ENCODE measurements at places on chromosomes 1 and 21. TPM values are rescaled to one million over a fixed set of nuclear protein-coding genes. Genes with fewer than 3 reads are reported as not detected.
A peak's percentile ranks its signal among the peaks of the same experiment; 100 is the strongest.

Gene OPTC
- not detected for total RNA-seq

DNA sequence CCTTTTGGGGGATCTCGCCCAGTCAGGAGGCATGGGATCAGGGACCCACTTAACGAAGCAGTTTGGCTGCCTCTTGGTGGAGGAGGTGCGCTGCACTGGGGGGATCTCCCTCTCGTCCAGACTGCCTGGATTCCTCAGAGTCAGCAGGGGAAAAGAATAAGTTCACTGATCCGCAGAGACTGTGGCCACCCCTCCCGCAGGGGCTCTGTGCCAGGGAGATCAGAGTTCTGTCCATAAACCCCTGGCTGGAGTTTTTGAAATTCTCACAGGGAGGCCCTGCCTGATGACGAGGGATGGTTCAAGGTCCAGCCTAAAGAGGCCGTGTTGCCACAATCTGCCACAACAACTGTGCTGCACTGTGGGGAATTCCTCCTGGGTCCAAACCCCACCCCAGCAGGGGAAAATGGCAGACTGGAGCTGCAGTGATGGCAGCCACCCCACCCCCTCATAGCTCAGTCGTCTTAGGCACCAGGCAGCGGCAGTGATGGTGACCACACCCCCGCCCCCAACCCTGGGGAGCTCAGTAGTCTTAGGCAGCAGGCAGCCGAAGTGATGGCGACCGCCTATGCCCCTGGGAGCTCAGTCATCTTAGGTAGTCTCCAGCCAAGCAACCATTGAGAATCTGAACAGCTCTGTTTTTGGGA lies 273.8 kb upstream of the USP25 start:
- DNase-seq = no peak

DNA sequence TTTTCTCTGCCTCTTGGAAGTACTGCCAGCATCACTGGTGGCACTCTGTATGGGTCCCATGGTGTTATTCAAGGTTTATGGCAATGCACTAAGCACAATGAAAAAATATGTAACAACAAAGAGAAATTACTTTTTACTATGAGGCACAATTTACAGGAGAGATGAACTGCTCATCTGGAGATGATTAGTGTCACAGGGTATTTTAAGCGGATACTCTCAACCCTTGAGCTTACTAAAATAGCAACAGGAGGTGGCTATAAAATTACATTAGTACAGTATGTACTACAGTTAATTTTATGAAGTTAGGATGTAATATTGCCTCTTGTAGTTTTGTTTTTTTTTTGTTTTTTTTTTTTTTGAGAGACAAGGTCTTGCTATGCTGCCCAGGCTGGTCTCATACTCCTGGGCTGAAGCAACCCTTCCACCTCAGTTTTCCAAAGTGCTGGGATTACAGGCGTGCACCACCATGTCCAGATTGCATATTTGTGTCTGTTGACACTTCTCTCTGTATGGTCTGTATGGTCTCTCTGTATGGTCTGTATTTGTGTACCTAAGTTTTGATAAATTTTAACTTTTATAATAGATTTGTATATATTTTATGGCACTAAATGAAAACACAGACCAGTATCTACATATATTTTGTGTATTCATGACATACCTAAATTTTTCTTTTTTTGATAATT lies 175.6 kb upstream of the HP1BP3 start:
- DNase-seq = no peak

- peak; percentile 84 for DNase-seq
Measured at GRCh38 chr1:150149271-150150132, at the start of gene PLEKHO1. TSS of gene PLEKHO1 (plus strand) at chr1:150149916. CDS start at chr1:150150258, 342 bp downstream.

DNA sequence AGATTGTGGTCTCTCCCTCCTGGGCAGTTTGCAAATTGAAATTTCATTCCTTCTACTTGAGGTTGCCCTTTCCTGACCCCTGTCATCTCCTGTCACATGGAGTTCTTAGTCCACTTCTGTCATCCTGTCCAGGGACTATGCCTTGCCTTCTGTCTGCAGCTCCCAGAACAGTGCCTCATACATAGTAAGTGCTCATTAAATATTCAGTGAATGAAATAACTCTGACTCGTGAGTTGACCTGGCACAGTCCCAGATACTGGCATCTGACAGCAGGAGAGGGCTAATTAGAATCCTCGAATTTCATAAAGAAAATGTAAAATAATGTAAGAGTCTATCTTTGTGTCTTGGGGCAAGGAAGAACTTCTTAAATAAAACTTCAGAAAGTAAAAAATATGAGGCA lies 50.8 kb downstream of the CNIH3 start:
- no peak for DNase-seq

Gene PGLYRP3
- total RNA-seq = not detected

- DNase-seq = no peak
Measured at GRCh38 chr1:34884961-34885360, 25.4 kb upstream of the SMIM12 start.

Gene AGMAT
- 2.8 TPM for total RNA-seq

- no peak for DNase-seq
Measured at GRCh38 chr1:31600641-31601040, 16.8 kb upstream of the HCRTR1 start.

Gene RSBN1
- total RNA-seq = 20.5 TPM

- no peak for DNase-seq
Measured at GRCh38 chr1:38203441-38203840, 156.8 kb upstream of the POU3F1 start.

Gene HFM1
- total RNA-seq = 0.60 TPM

DNA sequence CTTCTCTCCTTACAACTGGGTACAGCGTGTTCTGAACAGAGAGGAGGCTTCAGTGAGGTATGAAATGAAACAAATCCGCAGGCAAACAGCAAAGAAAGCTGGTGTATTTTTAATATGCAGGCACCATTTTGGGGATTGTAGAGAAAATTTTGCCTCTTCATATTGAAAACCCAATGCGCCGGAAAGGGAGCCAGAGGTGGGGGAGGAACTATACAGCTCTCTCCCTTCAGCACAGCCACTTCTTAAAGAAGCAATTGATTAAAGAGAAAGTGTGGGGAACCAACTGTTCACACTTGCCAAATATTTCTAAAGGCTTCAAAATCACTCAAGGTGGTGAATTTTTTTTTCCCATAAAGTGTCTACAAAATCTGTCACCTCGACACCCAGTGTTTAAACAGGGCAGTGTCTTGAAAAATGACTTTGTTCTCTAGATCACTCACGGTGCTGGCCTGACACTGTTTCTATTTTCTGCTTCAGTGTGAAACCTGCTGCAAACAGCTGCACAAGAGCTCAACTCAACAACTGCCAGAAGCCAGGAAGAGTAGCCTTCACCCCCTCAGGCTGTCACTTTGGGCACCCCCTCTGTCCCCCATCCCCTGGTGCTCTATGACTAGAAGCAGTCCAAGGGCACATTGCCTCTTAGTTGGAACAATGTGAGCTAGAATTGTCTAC lies 123.8 kb upstream of the CTTNBP2NL start:
- DNase-seq = no peak

DNA sequence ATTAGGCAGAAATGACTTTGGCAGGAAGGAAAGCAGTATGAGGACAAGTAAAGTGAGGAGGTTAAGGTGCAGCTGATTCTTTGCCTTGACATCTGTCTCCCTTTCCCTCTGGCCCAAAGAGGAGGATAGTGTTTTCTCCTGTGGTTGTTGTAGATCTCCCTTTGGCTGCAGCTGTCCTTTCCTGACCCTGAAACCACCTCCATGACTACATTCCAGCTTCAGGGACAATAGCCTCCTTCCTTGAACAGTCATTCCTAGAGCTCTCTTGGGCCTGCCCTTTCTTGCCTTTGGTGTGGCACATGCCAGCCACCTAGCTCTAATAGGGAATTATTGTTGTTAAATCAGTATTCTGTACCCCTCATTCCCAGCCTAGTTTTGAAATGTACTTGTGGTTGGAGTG lies 6.2 kb downstream of the ZMYM1 start:
- no peak for DNase-seq
